Common myeloid progenitor, CD34-positive (primary cell): ENCODE measurements at places on chromosomes 2 and 18.

DNA sequence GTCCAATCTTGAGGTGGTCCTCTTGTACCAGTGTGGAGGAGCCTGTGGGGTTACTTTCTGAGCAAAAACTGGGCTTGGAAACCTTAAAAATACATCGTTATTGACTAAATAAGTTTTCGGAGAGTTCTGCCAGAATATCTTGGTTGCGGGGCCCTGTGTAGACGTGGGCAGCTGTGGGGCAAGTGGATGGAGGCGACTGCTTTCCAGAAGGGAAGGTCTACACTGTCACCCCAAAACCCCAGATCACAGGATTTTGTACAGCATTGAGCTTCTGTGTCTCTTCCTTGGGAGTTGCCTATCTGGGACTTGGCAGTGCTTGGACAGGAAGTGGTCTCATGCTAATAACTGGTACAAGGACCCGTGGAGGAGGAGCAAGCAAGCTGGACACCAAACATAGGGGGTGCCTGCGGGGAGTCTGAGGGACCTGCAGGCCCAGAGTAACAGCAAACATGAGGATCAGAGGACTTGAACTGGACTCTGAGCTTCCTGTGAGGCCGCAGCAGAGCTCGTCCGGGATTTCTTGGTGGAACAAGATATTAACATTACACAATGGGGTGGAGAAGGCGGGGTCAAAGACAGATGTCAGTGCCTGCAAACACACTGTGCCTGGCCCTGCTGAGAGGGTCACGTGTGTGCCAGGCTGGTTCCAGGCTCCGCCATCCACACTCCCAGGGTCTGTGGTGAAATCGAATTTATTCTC lies 48.0 kb upstream of the CTLA4 start:
- H3K27ac ChIP-seq, result no peak overlapping the region
- no peak for DNase-seq
- H3K4me3 ChIP-seq, result no peak overlapping the region
- no peaks in the 10 kb centered on the region for H3K36me3 ChIP-seq
- H3K27me3 ChIP-seq, result no peaks in the 10 kb centered on the region
- H3K4me1 ChIP-seq, result no peaks in the 10 kb centered on the region

DNA sequence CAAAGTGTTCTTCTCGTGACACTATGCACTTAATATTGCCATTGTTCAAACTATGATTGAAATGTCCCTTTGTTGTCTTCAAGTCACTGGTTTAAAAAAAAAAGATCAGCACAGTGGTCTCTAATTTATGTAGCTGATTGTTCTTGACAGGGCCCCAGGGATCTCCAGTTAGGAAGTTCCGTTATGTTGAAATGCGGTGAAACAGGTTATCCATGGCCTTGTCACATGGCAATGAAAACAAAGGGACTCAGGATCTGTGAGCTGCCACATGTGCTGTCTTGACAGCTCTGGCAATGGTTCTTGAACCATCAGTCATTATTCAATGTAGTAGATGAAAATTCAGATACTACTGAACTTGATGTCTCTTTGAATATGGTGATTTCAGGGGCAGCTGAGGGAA lies 147.4 kb downstream of the SETBP1 start:
- H3K4me3 ChIP-seq, result no peak overlapping the region
- no peaks in the 10 kb centered on the region for H3K27me3 ChIP-seq
- DNase-seq, result no peak
- H3K36me3 ChIP-seq, result no peaks in the 10 kb centered on the region

DNA sequence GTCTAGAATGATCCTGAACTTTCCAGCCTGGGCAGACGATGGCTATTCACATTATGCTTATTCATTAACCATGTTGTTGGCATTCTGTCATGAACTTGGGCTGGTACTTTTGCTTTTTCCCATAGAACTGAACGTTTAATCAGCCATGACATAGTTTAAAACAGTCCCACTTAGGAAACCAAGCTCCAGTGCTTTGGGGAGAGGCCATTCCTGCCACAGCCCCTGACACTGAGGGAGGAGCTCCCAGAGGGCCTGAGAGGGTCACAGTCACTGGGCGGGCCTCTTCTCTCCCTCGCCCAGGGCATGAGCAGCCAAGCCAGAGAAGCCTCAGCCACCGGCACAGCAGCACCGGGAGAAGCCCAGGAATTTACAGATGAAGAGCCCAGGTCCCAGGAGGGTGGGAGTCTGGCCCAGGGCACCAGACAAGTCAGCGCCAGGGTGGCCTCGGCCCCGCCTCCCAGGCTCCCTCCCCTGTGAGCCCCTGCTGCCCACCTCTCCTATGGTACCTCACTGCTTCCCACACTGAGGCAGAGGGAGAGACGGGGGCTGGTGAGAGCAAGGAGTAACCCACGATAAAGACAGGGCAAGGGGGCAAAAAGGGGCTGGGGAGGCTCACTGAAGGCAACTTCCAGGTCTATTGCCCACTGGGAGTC lies 33.6 kb downstream of the MAL start:
- no peak overlapping the region for H3K27ac ChIP-seq
- no peak for DNase-seq
- no peak overlapping the region for H3K4me3 ChIP-seq
- no peaks in the 10 kb centered on the region for H3K36me3 ChIP-seq
- no peaks in the 10 kb centered on the region for H3K4me1 ChIP-seq
- no peaks in the 10 kb centered on the region for H3K27me3 ChIP-seq

DNA sequence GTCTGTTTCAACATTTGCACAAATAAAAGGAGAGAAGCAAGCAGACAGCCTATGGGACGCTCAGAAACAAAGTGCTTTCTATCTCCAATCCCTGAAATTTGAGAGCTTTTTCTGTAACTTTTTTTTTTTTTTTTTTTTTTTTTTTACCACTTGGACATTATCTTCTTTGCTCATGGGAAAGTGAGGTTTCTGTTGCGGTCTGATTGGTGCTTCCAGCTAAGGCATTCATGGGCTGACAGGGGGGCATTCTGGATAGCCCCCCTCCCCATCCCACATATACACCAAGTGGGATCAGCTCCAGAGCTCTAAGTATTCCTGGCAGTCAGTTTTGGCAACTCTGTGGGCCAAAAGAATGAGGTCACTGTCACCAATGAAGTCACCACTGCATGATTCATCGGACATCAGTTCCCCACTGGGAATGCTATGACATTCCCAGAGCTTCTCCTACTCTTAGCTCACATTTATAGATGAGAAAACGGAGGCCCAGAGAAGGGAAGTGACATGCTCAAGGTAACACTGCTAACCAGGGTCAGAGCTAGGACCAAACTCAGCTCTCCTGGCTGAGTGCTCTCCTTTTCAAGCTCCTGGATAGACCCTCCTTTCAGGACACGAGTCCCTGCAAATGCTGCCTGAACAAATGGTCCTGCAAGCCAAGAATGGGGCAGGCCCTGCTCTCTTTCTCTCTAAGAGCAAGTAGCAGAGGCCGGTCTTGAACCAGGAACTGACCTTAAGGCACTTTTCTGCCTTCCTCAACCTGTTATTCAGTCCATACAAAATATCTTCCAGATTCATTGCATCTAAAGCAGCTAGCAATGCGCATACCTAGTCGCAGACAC lies 61.3 kb downstream of the TMEM247 start:
- no peak overlapping the region for H3K27ac ChIP-seq
- no peak for DNase-seq
- H3K4me1 ChIP-seq, result peaks cover 71% of the 10 kb centered on the region
- no peaks in the 10 kb centered on the region for H3K27me3 ChIP-seq

- no peaks in the 10 kb centered on the region for H3K36me3 ChIP-seq
- H3K27ac ChIP-seq, result no peak overlapping the region
- no peaks in the 10 kb centered on the region for H3K27me3 ChIP-seq
- no peak overlapping the region for H3K4me3 ChIP-seq
- DNase-seq, result no peak
These were observed 243.8 kb downstream of the XIRP2 start for GRCh38 chr2:167132066-167132465.

- H3K27ac ChIP-seq, result no peak overlapping the region
- DNase-seq, result peak; percentile 30
- H3K27me3 ChIP-seq, result no peaks in the 10 kb centered on the region
- no peaks in the 10 kb centered on the region for H3K4me1 ChIP-seq
- H3K36me3 ChIP-seq, result peaks cover 81% of the 10 kb centered on the region
These were observed 43.4 kb downstream of the UBXN4 start for GRCh38 chr2:135785032-135785431.

GRCh38 chr2:126463892-126464674 lies 191.9 kb upstream of the GYPC start:
- H3K27me3 ChIP-seq, result no peaks in the 10 kb centered on the region
- no peak overlapping the region for H3K4me3 ChIP-seq
- H3K36me3 ChIP-seq, result no peaks in the 10 kb centered on the region
- no peak for DNase-seq

DNA sequence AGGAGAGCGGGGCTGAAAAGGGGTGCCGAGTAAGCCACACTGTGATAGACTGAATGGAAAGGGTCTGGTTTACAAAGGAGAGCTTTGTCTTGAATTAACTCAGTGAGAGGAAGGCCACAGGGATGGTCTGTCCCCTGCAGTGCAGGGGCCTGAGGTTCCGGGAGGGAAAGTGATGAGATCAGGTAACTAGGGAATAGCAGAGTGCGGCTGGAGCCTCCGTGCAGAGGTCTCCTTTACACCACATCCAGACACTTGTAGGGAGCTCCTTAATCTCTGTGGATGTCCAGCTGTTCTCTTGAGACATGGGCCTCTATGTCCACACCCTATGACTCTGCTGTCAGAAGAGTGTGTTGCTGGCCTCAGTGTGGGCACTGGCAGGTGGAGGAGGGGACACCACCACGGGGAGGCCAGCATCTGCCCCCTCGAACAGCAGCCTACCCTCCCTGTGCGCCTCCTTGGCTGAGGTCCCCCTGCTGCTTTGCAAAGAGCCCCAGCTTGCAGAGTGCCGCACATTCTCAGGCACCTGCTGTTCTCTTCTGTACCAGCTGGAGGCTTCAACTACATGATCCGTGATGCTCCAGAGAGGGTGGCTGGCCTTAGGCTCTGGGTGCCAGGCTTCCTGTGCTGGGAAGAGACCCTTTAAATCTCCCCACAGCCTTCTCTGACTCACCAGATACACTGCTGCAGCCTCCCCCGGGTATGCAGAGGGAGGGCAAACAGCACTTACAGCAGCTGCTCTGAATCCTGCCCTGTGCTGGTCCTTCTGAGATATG lies 25.9 kb downstream of the ENOSF1 start:
- H3K36me3 ChIP-seq, result peaks cover 34% of the 10 kb centered on the region
- no peaks in the 10 kb centered on the region for H3K27me3 ChIP-seq
- H3K4me3 ChIP-seq, result no peak overlapping the region
- DNase-seq, result no peak
- peaks cover 10% of the 10 kb centered on the region for H3K4me1 ChIP-seq

DNA sequence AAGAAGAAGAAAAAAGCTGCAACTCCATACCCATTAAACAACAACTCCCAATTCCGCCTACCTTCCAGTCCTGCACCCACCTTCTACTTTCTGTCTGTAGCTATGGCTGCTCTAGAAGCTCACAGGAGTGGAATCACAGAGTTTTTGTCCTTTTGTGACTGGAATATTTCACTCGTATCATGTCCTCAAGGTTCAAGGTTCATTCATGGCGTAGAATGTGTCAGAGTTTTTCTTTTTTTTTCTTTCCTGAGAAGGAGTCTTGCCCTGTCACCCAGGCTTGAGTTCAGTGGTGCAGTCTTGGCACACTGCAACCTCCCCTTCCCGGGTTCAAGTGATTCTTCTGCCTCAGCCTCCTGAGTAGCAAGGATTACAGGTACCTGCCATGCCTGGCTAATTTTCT lies 97.4 kb upstream of the ODC1 start:
- DNase-seq, result no peak
- H3K27me3 ChIP-seq, result peaks cover 52% of the 10 kb centered on the region
- H3K36me3 ChIP-seq, result no peaks in the 10 kb centered on the region
- no peak overlapping the region for H3K27ac ChIP-seq
- H3K4me1 ChIP-seq, result peaks cover 13% of the 10 kb centered on the region
